ENCODE measurements at places on chromosomes 2 and 18.

DNA sequence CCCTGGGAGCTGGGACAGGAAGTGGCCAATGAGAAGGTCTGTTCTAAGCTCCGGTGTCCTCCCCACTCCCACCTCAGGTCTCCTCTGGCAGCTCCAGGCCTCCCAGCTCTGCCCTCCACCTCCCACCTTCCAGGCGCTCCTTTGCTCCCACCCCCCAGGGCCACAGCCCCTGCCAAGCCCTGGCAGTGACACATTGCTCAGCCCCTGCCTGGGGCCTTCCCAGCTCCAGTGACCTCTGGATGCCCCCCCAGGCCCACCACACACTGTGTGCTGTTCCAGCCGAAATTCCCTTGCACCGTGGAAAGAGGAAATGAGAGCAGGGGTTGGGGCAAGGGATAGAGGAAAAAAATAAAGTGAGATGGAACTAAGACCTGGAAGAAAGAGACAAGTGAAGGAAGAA lies 289.6 kb downstream of the CYP26B1 start:
- H3K36me3 ChIP-seq = no peaks in the 10 kb centered on the region
- H3K4me1 ChIP-seq = no peaks in the 10 kb centered on the region
- H3K27ac ChIP-seq = no peak overlapping the region
- no peaks in the 10 kb centered on the region for H3K27me3 ChIP-seq
- H3K4me3 ChIP-seq = no peak overlapping the region
- no peak for DNase-seq

DNA sequence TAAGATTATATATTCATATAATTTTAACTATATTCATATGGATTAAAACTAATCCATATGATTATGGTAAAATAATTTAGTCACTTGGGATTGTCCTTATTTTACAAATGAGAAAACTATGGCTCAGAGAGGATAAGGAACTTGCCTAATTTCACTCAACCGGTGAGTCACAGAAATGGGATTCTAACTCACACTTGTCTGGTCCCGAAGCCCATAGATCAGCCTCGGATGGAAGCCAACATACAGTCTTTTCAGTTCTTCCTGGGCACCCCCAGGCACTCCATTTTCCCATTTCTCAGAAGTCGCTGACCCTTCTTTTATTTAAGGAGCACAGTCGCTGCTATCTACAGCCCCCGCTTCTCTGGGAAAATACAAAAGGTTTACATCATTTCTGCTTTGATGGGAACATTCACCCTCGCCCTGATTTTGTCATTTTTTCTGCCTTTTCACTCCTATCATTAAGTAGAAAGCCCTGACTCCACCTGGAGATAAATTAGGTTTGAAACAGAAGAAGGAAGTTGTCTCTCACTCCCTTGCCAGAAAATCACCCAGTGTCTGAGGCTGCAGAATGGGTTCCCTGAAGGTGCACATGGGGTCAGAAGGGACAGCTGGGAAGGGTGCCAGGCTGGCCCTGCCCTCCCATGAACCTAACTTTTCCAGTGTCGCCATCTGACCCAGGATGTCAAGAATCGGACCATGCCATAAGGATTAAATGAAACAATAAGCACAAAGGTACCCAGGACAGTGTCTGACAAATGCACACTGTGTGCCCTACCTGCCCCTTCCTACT lies 36.6 kb downstream of the CYP1B1 start:
- H3K27ac ChIP-seq = no peak overlapping the region
- H3K4me1 ChIP-seq = no peaks in the 10 kb centered on the region
- no peak for DNase-seq

DNA sequence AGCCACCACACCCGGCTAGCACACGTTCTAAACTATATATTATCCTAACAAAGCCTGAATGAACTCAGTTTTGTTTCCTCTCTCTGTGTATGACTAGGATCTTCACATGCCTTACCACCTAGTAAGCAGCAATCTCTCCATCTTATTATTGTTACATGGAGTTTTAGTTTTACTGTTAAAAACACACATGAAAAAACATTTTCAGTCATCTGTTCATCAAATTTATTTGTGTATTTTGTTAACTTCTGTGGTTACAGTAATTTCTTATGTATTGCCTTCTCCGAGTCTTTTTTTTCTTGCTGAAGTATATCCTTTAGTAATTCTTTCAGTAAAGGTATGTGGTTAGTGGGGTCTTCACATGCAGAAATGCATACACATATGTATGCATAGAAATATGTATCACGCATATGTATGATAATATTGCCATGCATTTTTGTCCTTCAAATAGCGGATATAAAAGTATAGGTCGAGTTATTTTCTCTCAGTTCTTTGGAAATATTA lies 31.4 kb downstream of the ANO7 start:
- peaks cover 7% of the 10 kb centered on the region for H3K4me1 ChIP-seq
- H3K4me3 ChIP-seq = no peak overlapping the region
- H3K27me3 ChIP-seq = no peaks in the 10 kb centered on the region
- no peak overlapping the region for H3K27ac ChIP-seq
- no peak for DNase-seq

DNA sequence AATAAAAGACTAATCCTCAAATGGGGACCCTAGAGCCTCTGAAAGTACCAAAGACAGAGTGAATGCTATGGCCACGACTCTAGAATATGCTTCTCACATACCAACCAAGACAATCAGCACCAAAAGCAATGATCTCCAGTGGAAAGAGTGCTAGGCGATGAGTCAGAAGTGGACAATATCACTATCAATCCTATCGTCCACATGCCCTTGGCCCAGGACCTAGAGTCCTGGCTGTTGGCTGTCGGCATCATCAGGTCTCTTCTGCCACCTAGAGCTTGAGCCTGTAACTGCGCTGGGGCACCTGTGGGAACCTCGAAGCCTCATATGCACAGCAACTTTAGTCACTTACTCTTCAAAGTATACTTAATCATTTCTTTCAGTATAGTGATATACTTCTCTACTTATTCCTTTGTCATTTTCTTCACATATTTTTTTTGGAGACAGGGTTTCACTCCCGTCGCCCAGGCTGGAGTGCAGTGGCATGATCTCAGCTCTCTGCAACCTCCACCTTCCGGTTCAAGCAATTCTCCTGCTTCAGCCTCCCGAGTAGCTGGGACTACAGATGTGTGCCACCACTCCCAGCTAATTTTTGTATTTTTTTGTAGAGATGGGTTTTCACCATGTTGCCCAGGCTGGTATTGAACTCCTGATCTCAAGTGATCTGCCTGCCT lies 29.7 kb downstream of the NOL10 start:
- peaks cover 57% of the 10 kb centered on the region for H3K36me3 ChIP-seq
- H3K4me3 ChIP-seq = no peak overlapping the region
- H3K27me3 ChIP-seq = no peaks in the 10 kb centered on the region
- no peak for DNase-seq
- H3K4me1 ChIP-seq = peaks cover 17% of the 10 kb centered on the region
- H3K27ac ChIP-seq = peak overlapping the region; percentile 55

DNA sequence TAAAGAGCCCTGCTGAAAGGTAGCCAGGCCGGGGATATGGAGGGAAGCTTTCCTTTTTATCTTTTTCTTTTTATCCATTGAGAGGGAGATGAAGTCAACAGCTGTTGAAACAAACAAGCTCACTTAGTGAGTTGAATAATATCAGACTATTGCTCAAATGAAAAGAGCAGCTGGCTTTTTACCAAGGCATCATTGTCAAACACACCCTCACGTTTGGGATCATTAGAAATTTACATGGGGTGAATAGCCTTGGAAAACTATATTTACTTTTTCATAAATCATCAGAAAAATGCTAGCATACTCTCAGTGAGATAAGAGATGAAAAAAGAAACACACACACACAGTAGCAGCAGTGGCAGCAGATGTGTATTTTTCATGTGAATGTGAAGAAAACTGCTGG lies 71.5 kb upstream of the HNMT start:
- no peaks in the 10 kb centered on the region for H3K4me1 ChIP-seq
- no peaks in the 10 kb centered on the region for H3K27me3 ChIP-seq
- no peak for DNase-seq
- H3K27ac ChIP-seq = no peak overlapping the region
- no peaks in the 10 kb centered on the region for H3K36me3 ChIP-seq

- no peak for DNase-seq
- H3K27ac ChIP-seq = no peak overlapping the region
- no peak overlapping the region for H3K4me3 ChIP-seq
- no peaks in the 10 kb centered on the region for H3K36me3 ChIP-seq
Measured at GRCh38 chr2:204948024-204948763, 402.9 kb downstream of the PARD3B start.

GRCh38 chr2:135831180-135831812 lies 5.7 kb downstream of the LCT start:
- no peak overlapping the region for H3K4me3 ChIP-seq
- no peaks in the 10 kb centered on the region for H3K36me3 ChIP-seq
- DNase-seq = no peak
- H3K4me1 ChIP-seq = no peaks in the 10 kb centered on the region
- H3K27ac ChIP-seq = no peak overlapping the region

- peak overlapping the region; percentile 98 for H3K4me3 ChIP-seq
- no peak for DNase-seq
- no peaks in the 10 kb centered on the region for H3K36me3 ChIP-seq
- H3K4me1 ChIP-seq = peaks cover 3% of the 10 kb centered on the region
- H3K27ac ChIP-seq = peak overlapping the region; percentile 79
Measured at GRCh38 chr2:69641887-69642708, 1.4 kb downstream of the AAK1 start.

All from RWPE2 (cell line).